ENCODE measurements at places on chromosomes 4 and X.

GRCh38 chrX:16445166-16445752, 204.7 kb upstream of the S100G start:
- DNase-seq: peak; percentile 3

GRCh38 chr4:3285558-3286334, 7.1 kb upstream of the RGS12 start:
- no peak for DNase-seq

DNA sequence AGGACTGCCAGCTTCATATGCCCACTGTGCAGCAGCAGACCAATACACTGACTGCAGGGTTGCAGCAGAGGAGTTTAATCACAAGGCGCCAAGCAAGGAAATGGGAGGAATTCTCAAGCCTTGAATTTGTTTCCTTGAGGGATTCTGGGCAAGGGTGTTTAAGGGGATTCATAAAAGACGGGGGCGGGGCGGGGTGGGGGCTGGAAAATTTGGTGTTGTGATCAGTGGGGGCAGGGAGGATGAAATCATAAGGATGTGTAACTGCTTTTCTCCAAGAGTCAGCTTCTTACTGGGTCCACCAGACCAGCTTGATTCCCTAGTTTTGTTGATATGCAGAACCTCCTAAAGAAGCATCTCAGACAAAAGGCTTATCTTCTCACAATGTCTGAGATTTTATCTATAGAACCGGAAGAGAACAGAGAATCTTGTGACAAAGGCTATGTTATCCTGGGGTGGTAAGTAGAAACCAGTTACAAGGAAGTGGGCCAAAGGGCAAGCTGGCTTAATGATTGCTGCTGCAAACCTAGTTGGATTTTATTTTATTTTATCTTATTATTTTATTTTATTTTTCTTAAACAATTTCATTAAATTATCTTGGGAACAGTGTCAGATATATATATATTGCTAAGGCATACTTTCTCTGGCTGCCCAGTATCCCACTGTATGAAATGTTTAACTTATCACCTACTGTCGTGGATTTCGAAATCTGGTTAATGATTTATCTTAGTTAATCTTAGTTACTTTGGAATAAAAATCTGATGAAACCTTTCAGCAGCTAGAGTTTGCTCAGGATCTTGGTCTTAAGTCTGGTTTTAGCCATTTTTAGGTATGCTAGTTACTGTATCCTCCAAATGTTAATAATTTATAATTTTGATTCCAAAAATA, 276.4 kb downstream of the RPA4 start:
- no peak for DNase-seq

- DNase-seq: no peak
These were observed 203.6 kb upstream of the MAMLD1 start for GRCh38 chrX:150159537-150159936.

DNA sequence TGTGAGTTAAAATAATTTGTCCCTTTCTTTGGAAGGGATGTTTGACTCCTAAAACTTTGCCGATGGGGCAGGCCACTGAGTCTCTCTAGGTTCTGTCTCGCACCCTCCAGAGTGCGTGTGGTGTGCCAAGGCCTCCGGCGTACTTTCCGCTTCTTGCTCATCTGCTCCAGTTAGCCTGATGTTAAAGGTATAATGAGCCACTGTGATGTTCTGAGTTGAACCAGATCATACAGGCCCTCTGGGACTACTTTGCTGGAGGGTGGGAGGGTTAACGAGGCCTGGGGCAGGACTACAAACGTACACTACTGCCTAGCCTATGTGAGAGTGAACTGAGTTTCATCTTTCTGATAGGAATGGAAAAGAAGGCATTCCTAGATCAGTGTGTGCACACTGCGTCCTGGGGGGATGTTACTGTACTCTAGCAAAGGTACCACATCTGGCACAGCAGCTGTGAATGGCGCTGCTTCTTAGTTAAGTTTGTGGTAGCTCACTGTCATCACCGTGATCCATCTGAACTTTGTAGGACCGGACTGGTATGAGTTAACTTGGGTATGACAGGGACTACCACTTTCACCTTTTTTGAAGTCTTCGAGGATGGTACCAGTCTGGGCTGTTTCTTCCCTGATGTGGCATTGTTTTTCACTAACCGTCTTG, 60.2 kb downstream of the RGS12 start:
- no peak for DNase-seq

DNA sequence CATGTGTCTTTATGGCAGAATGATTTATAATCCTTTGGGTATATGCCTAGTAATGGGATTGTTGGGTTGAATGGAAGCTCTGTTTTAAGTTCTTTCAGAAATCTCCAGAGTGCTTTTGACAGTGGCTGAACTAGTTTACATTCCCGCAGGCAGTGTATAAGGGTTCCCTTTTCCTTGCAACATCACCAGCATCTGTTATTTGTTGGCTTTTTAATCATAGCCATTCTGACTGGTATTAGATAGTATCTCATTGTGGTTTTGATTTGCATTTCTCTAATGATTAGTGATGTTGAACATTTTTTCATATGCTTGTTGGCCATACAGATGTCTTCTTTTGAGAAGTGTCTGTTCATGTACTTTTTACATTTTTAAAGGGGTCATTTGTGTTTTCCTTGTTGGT, 129.8 kb downstream of the TBCK start:
- no peak for DNase-seq

DNA sequence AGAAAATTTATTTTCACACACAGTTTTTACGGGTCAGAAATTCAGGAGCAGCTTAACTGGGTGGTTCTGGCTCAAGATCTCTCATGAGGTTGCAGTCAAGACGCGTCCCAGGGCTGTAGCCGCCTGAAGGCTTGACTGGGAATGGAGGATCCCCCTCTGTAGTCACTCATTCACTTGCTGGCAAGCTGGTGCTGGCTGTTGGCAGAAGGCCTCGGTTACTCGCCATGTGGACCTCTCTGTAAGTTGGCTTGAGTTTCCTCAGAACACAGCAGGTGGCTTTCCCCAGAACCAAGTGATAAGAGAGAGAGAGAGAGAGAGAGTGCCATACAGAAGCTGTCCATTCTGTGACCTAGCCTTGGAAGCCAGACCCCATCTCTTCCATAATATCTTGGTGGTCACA, 132.8 kb downstream of the DCLK2 start:
- DNase-seq: no peak

DNA sequence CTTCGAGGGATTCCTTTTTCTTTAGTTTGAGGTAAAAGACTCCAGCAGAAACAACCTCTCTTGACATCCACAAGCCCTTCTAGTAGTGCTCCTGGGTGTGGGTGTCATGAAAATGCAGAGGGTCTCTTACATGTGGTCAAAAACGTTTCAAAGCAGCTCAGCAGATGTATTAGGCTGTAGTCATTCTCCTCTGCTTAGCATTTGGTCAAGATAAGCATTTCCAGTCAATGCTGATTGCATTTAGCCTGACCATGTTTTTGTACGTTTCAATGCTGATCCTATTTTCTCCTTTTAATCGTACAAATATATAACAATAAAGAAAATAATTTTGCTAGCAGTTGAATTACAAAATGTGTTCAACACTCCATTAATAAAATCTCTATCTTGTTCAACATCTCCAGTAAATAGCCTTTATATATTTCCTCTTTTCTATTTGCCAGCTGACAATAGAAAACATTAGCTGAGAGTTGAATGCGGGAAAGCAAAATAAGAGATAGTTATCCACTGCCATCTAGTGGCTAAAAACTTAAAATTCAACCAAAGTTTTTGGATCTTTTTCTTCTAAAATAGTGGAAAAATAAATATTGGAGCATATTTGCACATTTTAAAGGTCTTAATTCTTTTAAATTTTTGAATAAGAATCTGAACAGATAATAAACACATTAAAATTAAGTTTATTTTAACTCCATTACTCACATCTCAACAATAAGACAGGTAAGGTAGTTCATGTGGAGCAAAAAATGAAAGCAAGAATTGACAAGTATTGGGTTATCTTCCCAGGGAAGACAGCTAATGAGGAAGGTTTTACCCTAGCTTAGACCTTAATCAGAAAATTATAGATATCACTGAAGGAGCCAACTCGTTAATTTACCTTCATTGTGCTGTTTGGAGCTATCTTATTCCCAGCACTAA, 15.2 kb upstream of the PACRGL start:
- DNase-seq: no peak

DNA sequence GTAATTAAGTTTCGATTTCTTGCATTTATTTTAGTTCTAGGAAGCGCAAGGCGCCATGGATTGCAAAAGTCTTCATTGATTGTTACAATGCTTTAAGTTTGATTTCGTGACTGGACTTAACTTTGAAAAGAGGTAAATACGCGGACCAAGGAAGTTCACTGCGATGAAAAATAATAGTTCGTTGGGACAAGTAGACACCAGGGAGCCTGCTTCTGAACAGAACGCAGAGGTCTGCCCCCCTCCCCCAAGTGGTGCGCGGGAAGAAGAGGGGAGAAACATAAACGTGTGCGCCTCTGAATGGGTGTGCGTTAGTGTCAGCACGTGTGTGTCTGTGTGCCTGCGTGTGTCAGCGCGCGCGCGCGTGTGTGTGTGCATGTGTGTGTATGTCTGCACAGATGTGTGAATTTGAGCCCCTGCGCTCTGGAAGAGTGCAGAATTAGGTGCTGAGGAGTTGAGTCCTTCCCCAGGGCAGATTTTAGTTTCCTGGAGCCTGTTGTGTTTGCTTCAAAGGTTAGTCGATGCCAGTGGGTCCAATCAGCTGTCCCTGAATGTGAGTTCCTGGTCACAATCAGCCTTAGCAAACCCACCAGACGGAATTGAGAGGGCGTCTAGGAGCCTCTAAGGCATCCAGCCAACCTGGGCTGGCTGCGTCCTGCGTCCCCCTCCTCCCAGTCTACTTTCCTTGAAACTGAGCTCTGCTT, 5.8 kb upstream of the POU4F2 start:
- DNase-seq: no peak

DNA sequence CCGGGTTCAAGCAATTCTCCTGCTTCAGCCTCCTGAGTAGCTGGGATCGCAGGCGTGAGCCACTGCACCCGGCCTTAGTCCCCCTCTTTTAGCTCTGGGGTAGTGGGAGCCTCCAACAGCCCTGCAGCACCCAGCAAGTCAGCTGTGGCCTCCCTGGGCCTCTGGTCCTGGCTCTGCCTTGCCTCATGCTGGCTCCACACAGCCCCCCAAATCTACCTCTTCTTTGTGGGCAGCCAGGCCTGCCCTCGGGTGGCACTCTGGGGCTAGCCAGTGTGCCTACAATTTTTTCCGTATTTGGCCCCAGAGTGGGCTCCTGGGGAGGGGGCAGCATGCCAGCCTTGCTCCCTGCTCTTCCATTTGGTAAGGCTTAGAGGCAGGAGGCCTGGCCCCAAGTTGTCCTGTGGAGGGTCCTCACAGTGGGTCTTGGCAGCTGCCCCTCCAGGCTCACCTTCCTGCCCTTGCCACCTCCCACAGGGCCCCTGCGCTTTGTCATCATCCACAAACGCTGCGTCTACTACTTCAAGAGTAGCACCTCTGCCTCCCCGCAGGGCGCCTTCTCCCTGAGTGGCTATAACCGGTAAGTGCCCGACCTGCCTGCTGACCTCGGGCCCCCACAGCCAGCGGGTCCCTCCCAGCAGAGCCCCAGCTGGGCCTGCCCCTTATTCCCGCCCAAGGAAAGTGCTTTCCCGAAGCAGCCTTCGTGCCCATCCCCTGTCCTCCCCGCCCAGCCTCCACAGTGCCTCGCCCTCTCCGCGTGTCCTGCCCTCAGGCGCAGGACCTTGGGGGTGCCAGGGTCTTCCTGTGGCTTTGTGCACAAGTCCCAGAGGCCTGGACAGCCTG, 21.0 kb upstream of the ADD1 start:
- no peak for DNase-seq

DNA sequence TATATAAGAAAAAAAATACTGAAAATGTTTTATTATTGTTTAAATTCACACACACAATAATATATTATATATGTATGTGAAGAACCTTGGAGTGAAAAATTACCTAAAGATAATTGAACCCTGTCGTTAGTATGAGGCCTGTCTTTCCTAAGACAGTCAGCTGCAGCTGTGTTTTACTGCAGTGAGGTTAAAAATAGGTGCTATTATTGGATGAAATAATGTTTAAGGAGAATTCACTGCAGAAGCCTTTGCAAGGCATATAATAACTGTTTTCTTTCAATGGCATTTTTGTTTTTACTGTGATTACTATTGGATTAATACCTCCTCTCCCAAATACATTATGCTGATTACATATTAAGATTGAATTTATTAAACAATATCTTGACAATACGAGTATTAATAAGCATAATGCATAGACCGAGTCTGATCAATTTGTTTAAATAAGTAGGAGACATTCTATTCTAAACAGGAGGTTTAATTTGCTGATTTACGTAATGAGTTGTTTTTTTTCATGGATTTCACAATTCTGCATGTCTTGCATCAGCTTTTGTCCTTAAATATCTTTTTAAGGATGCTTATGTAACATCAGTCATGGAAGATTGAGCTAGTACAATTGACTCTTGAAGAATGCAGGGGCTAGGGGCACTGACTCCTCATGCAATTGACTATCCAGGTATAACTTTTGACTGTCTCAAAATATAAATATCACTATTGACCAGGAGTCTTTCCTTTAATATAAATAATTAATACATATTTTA, 1181.1 kb upstream of the PCDH7 start:
- DNase-seq: no peak

GRCh38 chrX:1493412-1493811, 40.7 kb upstream of the ASMTL start:
- DNase-seq: no peak

DNA sequence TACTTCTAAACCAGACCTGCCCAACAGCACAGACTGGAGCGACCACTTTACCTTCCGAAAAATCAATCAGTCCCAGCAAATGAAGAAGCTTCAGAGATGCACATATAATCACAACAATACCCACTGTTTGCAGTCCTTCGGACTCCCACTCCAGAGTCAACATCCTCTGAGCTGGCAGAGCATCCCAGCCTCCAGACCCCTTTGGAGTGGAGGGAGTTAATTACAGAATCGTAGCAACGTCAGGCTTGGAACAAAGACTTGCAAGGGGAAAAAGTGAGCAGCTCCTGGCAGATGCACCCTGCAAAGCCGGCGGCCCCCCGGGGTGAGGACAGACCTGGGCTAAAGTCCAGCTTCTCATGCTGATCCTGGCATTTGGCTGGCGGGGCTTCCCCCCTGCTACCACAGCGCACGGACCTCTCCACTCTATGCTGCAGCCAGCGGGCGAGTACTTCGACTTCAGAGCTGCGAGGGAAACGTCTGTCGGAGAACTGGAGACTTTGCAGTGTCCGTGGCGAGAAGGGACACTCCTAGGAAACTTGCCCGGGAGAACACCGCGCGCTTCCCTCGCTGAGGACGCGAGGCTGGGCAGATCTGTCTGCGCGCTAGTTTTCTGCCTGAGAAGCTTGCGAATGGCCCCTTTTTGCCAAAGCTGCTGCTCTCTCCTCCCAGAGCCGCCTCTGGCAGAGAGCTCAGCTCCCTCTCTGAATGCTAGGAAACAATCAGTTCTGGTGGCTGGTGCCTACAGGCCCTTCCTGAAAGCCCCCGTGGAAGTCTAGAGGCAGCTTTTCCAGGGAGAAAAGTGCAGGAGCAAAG, 283.7 kb downstream of the PACRGL start:
- DNase-seq: no peak

GRCh38 chr4:9835430-9835829, 54.0 kb downstream of the DRD5 start:
- no peak for DNase-seq

- no peak for DNase-seq
These were observed 18.0 kb upstream of the PDHA2 start for GRCh38 chr4:95821867-95822266.

- DNase-seq: no peak
These were observed 410.4 kb downstream of the INPP4B start for GRCh38 chr4:142435599-142436235.

GRCh38 chr4:149912000-149912399, 96.4 kb upstream of the IQCM start:
- no peak for DNase-seq

All from stimulated activated CD4-positive, alpha-beta T cell treated with anti-CD3 and anti-CD28 coated beads, TNF-alpha, amount 100 ng/mL, for 24 hours (primary cell).